RWPE1 (cell line): ENCODE measurements at places on chromosomes 5 and 9.
A peak's percentile ranks its signal among the peaks of the same experiment; 100 is the strongest.

DNA sequence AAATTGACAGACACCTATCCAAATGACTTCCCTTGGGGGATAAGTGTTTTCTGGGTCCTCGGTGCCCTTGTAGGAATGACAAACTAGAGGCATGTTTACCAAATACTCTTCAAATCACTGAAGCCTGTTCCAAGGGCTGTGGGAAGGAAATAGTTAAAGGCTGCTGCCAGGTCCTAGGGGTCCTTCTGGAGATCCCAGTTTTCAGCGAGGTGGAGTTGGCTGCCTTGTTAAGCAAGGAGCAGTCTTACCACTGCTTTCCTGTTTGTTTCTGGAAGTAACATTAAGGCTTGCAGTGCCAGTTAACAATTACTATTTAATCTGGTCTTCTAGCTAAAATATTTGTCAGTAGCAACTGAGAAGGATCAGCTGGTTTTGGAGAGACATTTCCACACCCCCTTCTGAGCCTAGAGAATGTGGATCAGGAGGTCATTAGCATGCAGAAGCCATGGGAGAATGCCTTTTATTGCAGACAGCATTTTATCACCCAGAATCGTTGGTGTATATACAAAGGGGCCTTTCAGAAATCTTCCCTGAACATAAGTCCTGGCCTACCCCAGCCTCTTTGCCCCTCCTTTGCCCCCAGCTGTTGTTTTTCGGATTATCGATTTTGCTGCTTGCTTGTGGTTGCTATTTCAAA is 238.8 kb downstream of the DMAC1 start:
- DNase-seq: no peak

- no peak for DNase-seq
Measured at GRCh38 chr5:122219436-122220166, 90.3 kb downstream of the ZNF474 start.

DNA sequence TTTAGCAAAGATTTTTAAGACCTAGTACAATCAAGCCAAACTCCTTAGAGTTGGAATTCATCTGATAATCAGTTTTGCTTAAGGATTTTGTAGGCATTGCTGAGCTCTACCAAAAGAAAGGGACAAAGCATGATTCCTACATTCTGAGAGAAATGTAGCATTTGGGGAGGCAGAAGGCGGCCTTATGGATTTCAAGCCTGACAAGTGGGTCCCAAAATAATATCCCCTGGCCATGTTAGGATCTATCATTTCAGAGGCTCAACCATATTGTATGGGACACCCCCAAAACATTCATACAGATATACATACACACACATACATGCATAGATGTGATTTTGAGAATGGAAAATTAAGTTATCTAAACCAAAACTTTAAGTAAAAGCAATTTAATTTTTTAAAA is 257.8 kb upstream of the VLDLR start:
- no peak for DNase-seq

DNA sequence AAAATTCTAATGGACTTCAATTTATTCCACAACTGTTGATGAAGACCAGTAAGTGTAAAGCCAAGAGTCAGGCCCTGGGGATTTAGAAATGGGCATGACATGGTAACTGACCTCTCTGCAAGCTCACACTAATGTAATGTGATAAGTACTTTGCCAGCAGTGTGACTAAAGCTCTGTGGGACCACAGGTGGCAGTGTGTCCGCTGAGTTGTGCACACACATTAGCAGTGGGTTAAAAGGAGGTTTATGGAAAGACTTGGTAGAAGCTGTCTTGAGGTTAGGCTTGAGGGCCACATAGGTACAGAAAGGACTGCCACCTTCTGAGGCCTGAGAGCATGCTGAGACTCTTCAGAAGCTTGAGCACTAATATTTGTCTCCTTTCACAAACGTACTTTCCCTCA is 67.6 kb downstream of the UBAP1 start:
- DNase-seq: no peak

DNA sequence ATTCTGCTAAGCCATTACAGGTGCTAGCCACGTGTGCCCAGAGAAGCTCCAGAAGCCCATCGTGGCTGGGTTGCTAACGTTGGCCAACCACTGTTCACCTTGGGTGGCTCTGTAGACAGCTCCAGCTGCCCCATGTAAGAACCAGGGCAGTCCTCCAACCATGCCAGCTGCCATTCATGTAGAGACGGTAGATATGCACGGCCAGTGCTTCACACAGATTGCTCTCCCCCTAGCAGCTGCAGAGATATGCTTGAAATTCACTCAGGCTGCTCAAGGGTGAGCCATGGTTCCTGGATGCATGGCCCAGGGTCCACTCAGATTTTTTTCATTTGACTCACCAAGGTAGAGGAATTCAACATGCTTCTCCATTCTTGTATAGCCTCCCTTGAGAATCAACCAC is 31.0 kb downstream of the GADD45G start:
- DNase-seq: peak; percentile 17

DNA sequence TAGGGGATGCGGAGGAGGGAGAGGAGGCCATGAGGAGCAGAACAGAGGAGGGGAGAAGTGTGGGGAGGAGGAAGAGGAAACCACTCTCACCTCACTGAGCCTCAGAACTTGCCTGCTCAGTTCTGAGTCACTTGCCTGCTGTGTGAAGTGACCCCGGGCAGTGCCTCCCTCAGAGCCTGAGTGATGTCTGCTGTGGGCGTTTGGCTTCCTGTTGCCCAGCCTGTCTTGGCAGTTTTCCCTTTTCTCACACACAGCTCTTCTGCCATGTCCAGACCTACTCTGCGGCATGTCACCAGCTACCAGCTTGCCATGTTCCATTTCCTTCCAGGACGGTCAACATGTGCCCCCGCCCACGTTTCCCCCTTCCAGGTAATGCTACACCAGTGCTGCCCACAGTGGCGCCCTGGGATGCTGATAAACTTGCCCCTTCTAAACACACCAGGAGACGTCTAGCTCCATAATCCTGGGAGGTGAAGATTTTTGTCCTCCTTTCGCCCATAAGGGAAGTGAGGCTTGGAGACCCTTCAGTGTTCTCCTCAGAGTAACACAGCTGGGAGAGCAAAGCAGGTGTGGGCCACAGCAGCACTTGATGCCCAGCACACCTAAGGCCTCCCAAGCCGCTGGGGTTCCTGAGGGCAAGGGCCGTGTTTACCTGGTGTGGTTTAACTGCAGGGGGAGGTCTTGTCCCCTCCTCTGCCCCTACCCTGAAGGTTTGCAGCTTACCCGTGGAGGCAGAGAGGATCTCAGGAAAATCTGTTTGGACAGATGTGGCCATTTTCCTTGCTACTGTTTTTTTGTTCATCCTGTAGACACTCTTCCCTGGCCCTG is 63.8 kb upstream of the RNF130 start:
- DNase-seq: peak; percentile 79

GRCh38 chr9:136225366-136225747 is 20.3 kb downstream of the QSOX2 start:
- no peak for DNase-seq

- no peak for DNase-seq
Measured at GRCh38 chr5:138128334-138128733, 10.9 kb downstream of the NME5 start.

DNA sequence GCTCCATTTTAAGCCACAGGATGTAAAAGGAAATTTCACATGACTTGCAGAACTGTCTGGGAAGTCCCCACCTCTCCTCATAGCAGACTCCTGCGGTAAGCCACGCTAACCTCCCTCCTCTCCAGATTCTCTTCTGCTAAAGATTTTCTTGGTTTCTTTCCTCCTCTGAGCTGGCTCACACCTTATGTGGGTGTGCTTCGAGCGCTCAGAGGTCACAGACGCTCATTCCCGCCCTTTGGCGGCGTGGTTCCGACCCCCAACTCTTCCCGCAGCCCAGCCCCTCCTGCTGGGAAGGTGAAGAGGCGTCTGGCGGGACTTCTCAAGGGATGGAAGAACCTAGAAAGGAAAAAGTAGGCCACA is 32.9 kb upstream of the CDK20 start:
- no peak for DNase-seq

GRCh38 chr5:145921211-145921610 is 15.2 kb upstream of the SH3RF2 start:
- peak; percentile 49 for DNase-seq

DNA sequence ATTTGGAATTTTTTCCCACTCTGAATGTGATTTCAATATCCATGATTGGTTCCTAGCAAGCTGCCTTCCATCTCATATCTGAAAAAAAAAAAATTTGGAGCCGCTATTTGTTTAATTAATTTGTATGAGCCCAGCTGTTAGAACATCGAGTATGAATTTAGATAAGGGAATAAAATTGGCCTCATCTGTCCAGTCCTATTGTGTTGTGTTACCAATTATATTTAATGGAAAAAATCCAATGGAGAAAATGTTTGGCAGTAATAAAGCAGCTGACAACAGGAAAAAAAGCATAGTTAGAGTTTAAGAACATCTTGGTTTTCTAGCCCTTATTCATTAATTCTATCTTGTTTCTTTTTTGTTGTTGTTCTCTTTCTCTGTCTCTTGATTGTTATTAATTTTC is 735.6 kb upstream of the RIOK2 start:
- DNase-seq: no peak

DNA sequence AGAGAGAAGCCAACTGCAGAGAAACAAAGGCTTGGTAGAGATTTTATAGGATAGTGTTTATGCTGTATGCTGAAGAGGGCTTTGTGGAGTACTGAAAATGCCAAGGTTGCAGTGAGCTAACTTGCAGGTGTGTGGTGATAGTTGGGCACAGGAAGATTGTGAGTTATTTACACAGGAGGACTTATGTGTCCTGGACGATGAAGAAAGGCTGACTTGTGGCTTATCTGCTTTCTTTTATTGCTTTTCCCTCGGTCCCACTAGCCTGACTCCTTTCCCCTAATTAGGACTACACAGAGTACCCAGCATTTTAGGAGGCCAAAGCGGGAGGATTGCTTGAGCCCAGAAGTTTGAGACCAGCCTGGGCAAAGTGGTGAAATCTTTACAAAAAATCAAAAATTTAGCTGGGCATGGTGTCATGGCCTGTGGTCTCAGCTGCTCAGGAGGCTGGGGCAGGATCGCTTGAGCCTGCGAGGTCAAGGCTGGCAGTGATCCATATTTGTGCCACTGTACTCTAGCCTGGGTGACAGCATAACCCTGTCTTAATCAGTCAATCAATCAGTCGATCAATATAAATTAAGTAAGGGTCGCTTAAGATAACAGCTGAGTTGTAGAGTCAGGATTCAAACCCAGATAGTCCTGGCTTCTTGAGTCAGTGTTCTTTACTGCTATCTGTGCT is 61.9 kb downstream of the UBE2R2 start:
- DNase-seq: no peak

DNA sequence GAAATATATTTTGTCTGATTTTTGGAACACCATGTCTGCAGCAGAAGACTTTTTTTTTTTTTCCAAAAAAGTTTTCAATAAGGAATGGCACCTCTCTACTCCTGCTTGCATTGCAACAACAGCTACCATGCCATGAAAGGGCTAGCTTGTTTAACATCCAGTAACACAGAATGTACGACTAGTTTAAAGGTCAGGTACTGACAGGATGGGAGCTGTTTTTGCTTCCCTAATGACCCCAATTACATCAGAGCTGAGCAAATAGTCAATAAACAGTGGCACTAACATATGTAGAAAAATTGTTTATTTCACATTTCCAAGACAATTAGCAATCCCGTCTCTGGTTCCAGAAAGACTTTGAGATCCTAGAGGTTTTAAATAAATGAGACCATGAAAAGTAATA is 693.8 kb downstream of the NR2F1-AS1 start:
- DNase-seq: no peak

GRCh38 chr5:39453606-39454005 is 28.8 kb upstream of the DAB2 start:
- DNase-seq: no peak

DNA sequence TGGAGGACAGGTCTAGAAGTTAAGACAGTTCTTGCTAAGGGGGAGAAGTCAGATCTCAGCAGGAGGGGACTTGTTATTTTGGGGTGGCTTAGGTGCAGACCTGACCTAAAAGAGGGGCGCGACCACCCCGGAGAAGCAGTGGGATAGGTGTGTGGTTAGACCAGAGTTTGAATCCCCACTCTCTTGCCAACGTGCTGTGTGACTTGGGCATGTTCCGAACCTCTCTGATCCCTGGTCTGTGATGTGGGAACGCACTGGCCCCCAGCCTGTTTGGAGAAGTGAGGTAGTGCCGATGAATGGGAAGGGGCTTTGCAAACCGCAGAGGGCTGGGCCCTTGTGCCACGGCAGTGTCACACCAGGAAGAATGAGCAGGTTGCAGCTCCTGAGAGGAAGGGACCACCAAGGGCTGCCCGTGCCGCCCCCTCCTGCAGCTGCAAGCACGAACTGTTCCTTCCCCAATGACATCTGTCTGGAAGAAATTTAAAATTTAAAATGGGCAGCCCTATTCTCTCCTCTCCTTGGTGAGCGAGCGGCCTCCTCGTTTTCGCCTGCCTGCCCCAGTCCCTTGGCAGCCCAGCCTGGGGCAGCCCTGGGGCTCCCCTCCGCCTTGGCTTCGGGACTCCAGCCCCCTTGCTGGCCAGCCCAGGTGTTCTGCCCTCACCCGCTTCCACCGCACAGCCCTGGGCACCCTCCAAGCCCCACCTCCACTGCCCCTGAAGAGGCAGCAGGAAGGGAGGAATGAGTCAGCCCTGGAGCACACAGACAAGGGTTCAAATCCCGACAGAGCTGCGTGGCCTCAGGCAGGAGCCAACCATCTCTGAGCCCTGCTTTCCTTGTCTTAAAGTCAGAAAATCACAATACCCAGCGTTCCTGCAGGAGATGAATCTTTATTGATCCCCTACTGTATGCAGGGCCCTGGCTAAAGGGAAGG is 1.6 kb downstream of the FIBCD1 start:
- DNase-seq: no peak

DNA sequence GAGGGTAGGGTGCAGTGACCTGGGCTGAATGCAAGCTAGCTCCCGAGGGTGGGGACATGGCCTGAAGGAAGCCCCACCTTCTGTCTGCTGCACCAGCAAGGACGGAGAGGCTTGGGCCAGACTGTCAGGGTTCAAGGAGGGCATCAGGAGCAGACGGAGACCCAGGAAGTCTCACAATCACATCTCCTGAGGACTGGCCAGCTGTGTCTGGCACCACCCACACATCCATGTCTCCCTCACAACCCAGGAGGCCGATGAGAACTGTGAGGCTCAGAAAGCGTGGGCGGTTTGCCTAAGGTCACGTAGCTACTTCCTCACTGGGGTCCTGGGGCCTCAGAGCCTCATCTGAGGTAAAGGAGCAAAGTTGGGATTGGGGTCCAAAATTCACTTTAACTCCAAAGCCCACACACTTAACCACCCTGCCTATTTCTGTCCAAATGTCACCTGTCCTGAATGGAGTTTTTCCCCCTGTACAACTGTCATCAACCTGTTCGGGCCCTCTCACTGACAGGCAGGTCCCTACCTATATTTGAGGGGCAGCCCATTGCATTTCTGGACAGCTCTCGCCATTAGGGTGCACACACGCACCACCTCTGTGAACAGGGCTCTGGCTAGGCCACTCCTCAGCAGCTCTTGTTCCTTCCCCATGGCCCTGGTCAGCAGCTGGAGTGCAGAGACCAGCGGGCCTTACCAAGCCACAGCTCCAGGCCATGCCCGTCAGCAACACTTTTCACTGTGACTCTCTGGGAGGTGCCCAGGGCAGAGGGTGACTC is 3.4 kb downstream of the IL13 start:
- no peak for DNase-seq

GRCh38 chr5:5564898-5565297 is 142.4 kb downstream of the ICE1 start:
- DNase-seq: no peak

GRCh38 chr5:150202501-150202900 is 12.6 kb downstream of the SLC6A7 start:
- DNase-seq: no peak

GRCh38 chr9:92714787-92715487 is 45.0 kb upstream of the IPPK start:
- no peak for DNase-seq
